ENCODE measurements at places on chromosomes 1 and 21.
A peak's percentile ranks its signal among the peaks of the same experiment; 100 is the strongest.

DNA sequence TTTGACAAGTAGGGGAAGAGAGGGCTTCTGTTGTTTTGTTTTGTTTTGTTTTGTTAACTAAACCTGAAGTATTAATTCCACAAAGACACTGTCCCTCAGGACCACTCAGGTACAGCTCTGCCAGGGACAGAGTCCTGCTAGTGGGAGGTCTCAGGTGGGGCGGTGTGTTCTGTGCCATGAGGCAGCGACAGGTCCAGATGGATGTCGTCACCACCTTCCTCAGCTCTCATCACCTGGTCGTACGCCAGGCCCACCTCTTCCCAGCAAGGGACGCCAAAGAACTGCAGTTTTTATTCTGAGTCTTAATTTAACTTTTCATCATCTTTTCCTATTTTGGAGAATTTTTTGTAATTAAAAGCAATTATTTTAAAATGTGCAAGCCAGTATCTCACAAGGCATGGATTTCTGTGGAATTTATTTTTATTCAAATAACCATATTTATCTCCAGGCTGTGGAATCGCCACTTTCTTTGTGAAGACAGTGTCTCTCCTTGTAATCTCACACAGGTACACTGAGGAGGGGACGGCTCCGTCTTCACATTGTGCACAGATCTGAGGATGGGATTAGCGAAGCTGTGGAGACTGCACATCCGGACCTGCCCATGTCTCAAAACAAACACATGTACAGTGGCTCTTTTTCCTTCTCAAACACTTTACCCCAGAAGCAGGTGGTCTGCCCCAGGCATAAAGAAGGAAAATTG is 62.5 kb downstream of the POFUT2 start:
- DNase-seq, result no peak

GRCh38 chr1:202713110-202713509 is 2.9 kb upstream of the SYT2 start:
- no peak for DNase-seq

- no peak for DNase-seq
Measured at GRCh38 chr21:17416139-17416538, 96.7 kb upstream of the CXADR start.

DNA sequence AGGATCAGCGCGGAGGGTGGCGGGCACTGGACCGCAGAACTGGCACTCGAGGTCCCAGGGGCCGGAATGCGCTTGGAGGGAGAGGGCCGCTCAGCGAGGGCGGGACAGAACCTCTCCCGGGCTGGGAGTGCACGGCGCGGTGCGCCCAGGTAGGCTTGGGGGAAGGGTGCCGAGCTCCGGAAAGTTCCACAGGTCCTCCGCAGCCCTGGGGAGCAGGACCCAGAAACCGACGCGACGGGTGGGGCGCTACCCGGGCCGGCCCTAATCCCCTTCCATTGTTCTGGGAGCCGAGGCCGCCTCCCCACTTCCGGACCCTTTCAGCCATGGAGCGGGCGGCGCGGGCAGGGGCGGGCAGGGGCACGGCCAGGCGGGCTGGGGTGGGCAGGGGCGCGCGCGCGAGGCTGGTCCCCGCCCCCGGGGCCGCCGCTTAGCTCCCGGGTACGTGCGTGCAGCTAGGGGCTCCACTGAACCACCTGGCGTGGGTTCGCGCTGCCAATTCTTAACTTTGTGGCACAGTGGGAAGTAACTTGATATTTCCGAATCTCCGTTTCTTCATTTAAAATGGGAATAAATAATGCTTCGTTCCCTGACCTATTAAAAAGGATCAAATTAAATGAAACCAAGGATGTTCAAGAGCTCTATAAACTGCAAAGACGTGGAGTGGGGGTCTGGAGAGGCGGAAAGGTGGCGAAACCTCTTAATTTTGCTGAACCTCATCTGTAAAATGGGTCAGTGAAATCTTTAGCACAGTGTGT is 20.7 kb downstream of the LGR6 start:
- no peak for DNase-seq

DNA sequence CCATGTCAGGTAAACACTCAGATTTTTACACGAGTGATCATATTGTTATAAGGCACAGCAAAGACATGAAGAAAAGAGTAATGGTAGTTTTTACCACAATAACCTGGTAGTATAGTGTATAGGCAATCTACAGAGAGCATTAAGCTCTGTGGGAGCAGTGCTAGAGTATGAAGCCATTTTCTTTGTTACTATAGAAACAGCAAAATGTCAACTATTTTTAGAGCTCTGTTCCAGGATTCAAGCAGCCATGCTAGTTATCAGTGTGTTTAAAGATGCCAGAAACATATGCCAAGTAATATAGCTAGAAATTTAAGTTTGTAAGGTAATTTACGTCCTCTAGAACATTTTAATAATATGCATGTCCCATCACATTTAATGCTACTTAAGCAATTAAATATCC is 77.6 kb upstream of the RGS18 start:
- no peak for DNase-seq

DNA sequence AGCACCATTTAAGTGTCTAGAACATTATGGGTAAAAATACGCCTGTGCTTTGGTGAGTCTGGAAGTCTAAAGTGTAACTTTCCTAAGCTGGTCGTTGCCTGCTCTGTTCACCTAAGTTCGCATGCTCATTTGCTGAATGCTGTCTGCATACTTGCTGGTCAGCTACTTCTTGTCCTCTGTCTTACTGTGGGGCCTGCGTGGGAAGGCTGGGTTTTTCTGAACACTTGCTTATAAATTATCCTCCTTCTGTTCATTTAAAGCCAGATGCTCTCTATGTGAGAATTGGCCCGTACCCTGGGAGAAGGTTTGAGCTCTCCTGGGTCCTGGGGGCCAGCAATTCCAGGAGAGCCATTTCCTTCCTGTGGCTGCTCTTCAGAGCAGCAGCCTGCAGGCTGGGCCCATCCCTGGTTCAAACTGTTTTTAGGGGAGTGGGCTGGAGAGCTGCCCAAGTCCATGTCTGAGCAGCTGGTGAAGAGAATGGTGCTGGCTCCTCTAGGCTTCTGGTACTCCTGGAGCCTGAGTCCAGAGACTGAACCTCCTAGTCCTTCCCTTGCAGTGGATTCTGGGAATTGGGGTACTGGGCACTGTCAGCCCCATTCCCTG is 75.7 kb downstream of the GALNT2 start:
- peak; percentile 61 for DNase-seq

DNA sequence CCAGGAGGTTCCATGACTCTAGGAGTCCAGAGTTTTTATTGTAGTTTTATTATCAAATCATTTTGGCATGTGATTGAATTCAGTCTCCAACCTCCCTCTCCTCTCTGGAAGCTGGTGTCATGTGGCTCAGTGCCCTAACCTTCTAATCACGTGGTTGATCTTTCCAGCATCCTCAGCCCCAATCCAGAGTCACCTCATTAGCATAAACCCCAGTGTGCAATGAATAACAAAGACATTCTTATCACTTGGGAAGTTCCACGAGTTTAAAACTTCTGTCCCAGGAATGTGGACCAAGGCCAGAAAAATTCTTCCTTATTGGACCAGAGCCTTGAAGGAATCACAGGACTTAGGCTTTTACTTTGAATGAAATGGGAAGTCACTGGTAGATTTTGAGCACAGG is 52.2 kb downstream of the KIRREL1 start:
- DNase-seq, result no peak

- DNase-seq, result no peak
Measured at GRCh38 chr1:212153635-212154034, 118.1 kb downstream of the DTL start.

DNA sequence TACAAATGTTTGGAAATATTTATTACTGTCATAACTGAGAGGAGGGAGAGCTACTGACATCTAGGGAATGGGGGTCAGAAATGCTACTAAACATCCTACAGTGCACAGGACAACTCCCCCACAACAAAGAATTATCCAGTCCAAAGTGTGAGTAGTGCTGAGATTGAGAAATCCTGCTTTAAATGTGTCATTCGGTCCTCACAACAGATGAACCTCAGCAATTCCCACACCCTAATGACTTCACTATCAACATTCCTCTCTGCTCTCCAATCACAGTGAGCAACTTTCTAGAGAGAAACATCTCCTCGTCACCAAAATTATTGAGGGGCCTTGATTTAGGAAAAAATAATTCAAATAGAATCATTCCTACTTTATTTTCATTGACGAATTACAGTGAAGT is 18.0 kb downstream of the OMA1 start:
- DNase-seq, result no peak

DNA sequence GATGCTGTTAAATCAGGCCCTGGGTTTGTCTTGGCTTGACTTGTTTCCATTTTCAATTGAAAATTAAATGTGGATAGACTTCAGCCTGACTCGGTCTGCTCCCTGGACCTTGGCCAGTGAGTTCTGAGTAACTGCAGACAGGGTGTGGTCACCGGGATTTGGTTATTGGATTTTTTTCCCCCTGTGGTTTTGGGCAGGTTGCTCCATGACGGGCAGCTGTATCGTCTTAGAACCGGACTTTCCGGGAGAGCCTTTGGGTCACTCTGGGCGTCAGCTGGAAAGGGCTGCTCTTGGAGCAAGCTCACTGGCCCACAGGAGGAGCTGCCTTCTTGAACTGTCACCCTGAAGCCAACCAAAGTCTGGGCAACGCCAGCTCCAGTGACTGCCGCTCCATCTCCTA is 75.0 kb downstream of the CLIC6 start:
- DNase-seq, result no peak

DNA sequence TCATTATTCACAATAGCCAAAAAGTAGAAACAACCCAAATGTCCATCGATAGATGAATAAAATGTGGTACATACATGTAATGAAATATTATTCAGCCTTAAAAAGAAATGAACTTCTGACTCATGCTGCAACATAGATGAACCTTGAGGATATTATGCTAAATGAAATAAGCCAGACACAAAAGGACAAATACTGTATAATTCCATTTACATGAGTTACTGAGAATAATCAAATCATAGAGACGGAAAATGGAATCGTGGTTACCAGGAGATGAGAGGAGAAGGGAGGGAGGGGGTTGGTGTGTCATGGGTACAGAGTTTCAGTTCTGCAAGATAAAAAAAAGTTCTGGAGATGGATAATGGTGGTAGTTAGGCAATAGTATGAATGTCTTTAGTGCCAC is 184.1 kb downstream of the PSMG1 start:
- no peak for DNase-seq

DNA sequence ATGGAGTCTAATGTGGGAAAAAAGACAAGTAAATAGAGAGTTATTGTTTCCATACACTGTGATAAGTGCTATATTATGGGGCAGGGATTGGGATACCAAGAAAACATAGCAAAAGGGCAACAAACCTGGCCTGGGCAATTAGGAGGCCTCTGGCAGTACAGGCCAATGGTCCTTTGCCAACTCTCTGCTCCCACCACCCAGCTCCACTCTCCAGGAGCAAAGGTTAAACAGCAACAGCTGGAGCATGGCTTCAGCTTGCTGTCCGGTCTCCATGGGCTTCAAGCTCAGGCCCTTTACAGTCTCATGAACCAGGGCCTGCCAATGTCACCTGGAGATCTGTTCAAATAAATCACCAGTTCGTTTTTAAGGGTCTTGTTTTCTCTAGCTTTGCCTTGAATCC is 37.2 kb upstream of the ARHGAP29 start:
- DNase-seq, result no peak

DNA sequence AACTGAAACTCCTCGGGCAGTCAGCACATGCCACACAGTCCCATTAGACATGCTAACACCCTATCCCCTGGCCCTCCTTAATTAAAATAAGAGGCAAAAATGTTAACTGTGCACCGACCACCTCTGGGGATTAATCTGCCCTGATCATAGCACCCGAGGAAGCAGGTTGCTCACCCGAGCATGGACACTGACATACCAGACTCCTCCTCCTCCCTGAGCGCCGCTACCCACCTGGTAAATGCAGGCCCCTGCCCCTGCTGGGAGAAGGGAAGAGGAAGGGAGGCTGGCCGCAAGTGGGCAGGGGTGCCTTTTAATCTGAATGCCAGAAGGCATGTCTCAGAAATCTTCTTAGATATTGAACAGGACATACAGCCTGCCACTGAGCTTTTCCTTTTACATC is 360.9 kb downstream of the RRAGC start:
- no peak for DNase-seq

- no peak for DNase-seq
Measured at GRCh38 chr1:217053676-217054075, 330.4 kb upstream of the ESRRG start.

GRCh38 chr1:27521336-27521831 is 31.4 kb upstream of the WASF2 start:
- peak; percentile 75 for DNase-seq

DNA sequence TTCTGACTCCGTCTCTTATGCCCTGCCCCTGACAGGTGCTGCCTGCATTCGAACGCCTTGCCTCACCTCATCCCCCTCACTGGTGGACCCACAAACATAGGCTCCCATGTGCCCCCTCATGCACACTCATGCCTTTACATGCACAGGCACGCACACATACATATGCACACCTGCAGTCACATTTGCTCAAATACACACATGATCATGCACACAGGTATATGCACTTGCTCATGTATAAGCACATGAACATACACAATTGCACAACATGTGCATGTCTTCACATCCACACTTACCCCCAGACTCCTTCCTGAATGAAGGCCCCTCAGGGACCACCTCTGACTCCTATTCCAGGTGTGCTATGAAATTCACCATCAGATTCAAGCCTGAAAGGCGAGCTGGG is 506.9 kb downstream of the PTPRU start:
- DNase-seq, result no peak

DNA sequence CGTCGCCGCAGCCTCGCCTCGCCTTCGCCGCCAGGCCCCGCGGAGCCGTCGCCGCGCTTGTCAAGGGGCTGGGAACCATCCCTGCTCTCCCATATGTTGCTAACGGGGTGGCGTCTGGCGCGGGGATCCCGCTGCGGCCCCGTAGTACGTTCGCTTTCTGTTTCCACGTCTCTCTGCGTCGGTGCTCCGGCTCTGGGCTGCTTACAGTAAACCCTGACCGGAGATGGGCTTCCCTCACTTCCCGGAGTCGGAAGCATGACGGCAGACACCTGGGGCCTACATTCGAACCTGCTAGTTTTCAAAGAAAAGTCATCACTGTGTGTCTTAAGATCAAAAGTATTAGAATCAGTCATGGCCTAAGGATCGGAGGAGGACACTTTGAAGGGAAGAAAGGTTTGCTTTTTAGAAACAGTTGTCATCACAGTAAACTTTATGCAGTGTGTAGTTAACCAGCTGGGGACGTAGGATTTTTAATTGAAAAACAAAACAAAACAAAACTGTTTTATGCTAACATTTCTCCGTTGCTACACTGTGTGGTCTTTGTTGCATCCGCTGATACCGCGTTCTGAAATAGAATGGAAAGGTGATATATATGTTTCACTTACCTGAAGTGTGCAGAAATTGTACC is 69.0 kb downstream of the SLC35A3 start:
- DNase-seq, result peak; percentile 80

- no peak for DNase-seq
Measured at GRCh38 chr1:156162430-156163037, 9.1 kb downstream of the SEMA4A start.

- DNase-seq, result peak; percentile 56
Measured at GRCh38 chr1:119981986-119982815, 85.9 kb upstream of the ADAM30 start.
